Posterior vena cava (tissue), 2 donors: ENCODE measurements at places on chromosomes 2 and 18. TPM values are rescaled to one million over a fixed set of nuclear protein-coding genes. Genes with fewer than 3 reads are reported as not detected.
A peak's percentile ranks its signal among the peaks of the same experiment; 100 is the strongest.

Gene PLCL1
- total RNA-seq, result 6.9 TPM

Gene NDUFV2
- 151 TPM for total RNA-seq

Gene ACTG2
- 2,422 TPM for total RNA-seq

Gene GCKR
- 2.9 TPM for total RNA-seq

Gene RTKN
- 16.8 TPM for total RNA-seq

Gene SCN2A
- 0.62 TPM for total RNA-seq

Gene TRIM54
- 0.32 TPM for total RNA-seq

DNA sequence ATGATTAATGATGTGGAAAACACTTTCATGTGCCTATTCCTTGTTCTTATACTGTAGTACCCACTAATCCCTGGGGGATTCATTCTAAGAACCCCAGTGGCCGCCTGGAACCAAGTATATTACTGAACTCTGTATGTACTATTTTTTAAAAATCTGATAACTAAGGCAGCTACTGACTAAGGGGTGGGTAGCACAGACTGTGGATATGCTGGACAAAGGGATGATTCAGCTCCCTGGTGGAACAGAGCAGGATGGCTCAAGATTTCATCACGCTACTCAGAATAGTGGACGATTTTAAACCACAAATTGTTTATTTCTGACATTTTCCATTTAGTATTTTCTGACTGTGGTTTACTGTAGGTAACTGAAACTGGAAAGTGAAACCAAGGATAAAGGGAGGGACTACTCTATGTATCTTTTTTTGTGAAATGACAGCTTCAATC, 41.8 kb upstream of the CDC42EP3 start:
- DNase-seq, result no peak

GRCh38 chr18:78165525-78165924, 814.1 kb upstream of the SALL3 start:
- DNase-seq, result no peak

- DNase-seq, result no peak
Observed at GRCh38 chr18:63090334-63090733, 229.2 kb downstream of the BCL2 start.

DNA sequence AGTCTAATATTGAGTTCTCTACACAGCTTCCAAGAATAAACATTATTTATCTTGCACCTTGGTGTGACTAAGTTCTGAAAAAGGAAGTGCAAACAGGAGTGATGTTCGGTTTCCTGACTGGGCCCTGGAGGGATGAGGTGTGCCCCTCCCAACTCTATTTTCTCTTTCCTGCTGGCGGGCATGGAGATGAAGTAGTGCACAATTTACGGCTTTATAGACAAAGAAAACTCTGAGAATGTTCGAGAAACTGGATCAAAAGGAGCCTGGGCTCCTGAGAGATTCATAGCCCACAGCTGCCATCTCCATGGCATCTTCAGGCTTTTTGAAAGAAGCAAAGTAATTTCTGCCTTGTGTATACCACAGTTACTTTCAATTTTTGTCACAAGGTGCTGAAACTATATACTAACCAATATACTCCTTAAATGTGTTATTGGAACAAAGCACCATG, 22.3 kb downstream of the LRATD1 start:
- no peak for DNase-seq

DNA sequence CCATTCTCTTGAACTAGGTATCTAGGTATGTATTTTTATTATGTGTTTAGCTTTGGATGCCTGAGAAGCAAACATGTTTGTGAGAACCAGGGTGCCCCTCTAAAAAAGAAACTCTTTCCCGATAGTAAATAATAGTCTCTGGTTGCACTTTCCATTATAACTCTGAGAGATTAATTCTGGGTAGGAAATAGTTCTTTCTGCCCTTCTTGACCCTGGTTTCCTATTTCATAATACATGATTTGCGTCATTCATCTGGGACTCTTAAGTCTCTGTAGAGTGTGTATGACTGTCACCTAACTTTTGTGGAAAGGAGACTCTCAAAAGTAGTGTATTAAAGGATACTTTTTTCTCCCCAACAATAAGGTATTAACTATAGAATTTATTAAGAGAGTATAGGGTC, 31.5 kb downstream of the ACSL3 start:
- no peak for DNase-seq

DNA sequence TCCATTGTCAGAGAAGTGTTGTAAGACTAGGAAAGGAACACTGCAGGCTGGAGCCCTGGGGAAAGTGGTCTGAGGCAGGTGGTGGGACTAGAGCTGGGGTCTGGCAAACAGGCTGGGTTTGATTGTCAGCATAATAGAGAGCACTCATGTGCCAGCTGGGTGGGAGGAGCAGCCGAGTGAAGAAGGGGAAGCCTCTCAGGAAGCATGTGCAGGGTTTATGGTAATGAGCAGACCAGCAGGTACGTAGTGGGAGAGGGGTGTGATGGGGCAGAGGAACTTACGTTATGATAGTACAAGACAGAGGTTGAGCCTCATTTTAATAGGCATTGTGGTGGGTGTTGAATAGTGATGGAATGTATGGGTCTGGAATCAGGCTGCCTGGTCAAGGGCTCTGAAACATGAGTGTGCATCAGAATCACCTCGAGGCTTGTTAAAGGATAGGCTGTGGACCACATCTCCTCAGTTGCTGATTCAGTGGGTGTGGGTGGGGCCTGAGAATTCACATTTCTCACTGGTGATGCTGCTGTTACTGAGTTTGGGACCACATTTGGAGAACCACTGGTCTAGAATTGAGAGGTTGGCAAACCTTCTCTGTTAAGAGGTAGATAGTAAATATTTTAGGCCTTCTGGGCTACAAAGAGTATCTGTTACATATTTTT, 1.7 kb upstream of the MGAT5 start:
- no peak for DNase-seq

DNA sequence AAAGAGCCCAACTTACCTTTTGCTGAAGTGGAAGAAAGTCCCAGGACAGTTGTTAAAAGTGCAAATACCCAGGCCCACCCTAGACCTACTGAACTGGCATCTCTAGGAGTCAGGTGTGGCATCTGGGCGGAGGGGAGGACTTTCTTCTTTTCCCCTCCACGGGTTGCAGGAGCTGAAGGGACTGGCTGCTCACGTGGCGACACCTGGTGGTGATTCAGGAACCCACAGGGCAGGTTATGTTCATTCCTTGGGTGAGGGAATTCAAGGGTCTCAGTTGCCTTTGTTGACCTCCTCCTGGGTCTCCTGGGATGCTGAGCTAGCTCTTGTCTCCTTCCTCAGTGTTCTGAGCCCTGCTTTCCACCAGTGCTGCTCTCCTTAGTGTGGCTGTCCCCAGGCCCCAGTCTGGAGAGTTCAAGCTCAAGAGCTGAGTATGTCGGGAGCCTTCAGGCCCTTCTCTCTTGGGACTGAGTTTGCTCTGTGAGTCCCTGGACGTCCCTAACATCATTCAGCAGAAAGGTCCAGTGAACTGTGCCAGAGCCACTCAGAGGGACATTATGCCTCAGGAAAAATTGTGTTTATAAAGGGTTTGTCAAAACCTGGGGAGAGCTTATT, 56.9 kb downstream of the DYSF start:
- peak; percentile 90 for DNase-seq

DNA sequence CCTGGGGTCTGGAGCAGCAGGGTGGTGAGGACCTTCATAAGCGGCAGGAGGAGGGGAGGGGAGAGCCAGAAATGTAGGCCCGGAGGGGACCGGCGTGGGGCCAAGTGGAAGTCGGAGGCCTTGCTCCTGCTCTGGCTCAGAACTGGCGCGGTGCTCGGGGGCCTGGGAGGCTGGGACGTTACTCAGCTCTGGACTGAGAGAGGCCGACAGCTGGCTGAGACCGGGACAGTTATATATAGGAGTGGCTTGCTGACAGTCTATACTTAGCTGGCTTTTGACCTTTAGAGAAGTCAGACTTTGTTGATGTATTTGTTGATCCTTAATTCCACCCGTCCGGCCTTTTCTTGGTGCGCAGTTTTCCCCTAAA, 15.7 kb downstream of the IGFBP5 start:
- no peak for DNase-seq

GRCh38 chr2:160392201-160392600, 101.4 kb downstream of the RBMS1 start:
- DNase-seq, result no peak

DNA sequence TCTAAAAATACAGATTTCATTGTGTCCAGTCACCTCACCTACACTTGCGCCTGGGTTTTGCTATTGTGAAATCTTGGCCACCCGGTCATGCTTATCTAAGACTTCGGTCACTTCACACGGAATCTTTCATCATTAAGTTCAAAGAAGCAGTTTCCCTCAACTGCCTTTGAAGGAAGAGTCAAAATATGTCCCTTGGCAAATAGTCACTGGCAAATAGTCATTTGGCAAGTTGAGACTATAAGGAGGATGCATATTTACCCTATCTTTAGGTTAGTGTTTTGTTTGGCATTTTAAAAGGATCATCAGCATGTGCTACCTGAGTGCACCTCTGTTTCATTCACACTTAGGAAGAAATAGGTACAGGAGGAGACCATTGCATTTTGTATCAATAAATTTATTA, 95.9 kb downstream of the FEZ2 start:
- no peak for DNase-seq

- no peak for DNase-seq
Observed at GRCh38 chr18:32918692-32919250, 145.9 kb upstream of the KLHL14 start.

GRCh38 chr2:208360259-208361076, 46.1 kb upstream of the PTH2R start:
- DNase-seq, result no peak

GRCh38 chr2:205287316-205287715, 395.0 kb upstream of the NRP2 start:
- no peak for DNase-seq

- no peak for DNase-seq
Observed at GRCh38 chr2:42792087-42792582, 248 bp downstream of the HAAO start.

- no peak for DNase-seq
Observed at GRCh38 chr2:71849111-71849510, 298.6 kb downstream of the CYP26B1 start.

- DNase-seq, result peak; percentile 71
Observed at GRCh38 chr18:79695856-79696850, 16.6 kb downstream of the CTDP1 start.

DNA sequence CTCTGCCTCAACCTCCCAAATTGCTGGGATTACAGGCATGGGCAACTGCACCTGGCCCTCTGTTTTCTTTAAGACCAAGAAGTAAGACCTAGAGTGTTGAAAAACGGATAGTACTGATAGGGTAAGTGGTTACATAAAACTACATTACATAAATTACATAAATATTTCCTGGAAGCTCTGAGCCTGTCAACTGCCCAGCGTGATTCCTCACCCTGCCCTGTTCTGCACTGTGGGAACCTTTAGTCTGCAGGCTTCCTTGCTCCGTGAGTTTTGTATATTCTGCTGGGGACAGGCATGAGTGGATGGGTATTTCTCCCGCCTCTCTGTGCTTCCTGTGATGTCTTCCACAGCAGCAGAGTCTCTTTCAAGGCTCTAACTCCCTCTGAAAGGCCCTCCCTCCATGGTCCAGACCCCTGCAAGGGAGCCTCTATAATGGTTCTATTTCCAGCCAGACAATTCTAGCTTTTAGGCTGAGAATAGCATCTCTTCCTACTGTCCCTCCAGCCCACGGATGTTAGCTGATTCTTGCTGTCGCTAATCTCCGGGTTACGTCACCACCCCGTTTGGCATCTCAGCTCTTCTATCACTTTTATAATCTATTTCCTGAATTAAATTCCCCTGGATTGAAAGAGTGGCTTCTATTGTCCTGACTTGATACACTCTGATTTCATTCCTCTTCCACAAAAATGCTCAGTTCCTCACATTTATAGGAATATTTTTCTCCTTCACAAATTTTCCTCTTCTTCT, 49.5 kb upstream of the PLEKHM3 start:
- DNase-seq, result no peak

DNA sequence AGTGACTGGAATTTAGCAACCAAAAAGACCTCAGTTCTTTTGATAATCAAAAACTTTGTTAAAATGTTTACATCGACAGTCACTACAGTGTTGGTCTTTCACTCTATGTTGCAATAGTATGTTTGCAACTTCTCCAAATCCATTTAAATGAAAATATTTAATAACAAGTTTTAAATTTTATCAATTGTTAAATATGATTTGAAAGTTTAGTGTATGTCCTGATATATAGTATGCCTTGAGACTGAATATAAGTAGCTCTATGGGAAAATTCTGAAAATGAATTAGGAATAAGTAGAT, 109.9 kb downstream of the ANKRD44 start:
- DNase-seq, result no peak

GRCh38 chr2:24317491-24317920, 42.8 kb downstream of the ITSN2 start:
- no peak for DNase-seq

DNA sequence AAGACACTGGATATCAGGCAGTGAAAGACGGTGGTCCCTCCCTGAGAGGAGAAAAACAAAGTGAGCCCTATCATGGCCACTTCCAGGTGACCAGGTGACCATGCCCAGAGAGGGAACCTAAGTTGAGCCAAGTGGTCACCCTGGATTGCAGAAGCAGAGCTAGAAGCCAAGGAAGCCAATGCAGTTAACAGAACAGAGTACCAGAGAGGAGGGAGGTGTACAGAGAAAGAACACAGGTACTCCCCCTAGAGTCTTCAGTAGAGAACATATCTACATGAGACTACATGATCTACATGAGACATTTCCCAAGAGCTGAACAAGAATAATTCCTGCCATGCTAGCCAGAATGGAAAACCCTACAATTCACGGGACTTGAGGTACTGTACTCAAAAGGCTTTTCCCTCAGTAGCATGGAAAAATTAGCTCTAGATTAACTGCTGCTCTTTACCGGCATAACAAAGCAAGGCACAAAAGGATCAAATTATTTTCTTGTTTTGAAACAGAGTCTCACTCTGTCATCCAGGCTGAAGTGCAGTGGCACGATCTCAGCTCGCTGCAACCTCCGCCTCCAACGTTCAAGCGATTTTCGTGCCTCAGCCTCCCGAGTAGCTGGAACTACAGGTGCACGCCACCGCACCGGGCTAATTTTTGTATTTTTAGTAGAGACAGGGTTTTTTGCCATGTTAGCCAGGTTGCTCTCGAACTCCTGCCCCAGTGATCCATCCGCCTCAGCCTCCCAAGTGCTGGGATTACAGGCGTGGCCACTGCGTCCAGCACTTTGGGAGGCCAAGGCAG, 23.5 kb downstream of the ROCK2 start:
- DNase-seq, result no peak

DNA sequence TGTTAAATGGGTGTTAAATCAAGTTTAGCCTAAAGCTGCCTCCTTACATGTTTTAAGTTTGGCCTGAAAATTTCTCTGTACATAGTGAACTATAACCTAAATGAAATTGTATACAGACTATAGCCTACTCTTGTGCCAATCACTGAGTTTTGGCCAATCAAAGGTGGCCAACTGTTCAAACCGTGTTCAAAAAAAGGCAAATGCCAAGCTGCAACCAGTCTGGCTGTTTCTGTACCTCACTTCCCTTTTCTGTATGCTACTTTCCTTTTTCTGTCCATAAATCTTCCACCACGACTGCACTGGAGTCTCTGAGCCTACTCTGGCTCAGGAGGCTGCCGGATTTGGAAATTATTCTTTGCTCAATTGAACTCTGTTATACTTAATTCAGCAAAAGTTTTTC, 121.0 kb downstream of the SPOPL start:
- no peak for DNase-seq
